Lower leg skin (tissue), 4 donors: ENCODE measurements at places on chromosomes 6 and 20. TPM values are rescaled to one million over a fixed set of nuclear protein-coding genes. Genes with fewer than 3 reads are reported as not detected.

DNA sequence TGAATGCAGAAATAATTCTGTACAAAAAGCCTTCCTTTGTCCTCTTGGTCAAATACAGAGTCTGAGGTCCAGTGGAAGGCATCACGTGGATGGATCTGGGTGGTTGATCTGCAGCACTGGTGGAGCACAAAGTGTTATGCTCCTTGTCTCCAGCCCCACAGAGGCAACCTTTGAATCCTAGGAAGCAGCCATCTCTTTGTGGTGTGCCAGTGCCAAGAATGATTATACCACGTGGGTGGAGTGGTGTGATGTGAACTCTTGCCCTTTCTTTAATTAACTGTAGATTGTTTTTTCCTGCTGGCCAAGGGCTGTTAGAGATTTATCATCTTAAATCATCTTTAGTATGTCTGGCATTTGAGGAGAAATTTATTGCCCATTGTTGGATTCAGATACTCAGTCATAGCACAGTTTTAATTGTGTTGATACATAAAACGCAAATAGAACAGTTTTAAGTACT lies 31.1 kb downstream of the NCOA7 start:
- no peak for DNase-seq

DNA sequence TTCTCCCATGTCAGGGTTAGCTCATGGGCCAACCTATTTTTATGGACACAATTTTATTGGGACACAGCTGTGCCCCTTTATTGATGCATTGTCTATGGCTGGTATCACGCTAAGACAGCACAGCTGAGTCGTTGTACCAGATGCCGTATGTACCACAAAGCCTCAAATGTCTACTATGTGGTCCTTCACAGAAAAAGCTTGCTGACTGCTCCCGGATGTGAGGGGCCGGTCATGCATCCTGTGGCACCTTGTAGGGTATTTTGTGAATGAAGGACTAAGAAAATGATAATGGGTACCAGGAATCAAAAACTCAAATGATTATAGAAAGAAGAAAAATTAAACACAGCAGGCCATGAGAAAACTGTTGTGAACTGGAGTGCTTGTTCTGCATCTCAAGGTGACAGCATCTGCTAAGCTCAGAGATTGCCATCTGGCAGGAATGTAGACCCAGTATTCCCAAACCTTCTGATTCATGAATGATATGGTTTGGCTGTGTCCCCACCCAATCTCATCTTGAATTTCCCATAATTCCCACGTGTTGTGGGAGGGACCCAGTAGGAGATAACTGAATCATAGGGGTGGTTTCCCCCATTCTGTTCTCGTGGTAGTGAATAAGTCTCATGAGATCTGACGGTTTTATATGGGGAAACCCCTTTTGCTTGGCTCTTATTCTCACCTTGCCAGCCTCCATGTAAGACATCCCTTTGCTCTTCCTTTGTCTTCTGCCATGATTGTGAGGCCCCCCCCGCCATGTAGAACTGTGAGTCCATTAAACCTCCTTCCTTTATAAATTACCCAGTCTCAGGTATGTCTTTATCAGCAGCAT lies 248.5 kb downstream of the TSHZ2 start:
- DNase-seq: no peak

- no peak for DNase-seq
These were observed 100.1 kb downstream of the EPB41L2 start for GRCh38 chr6:130962966-130963365.

DNA sequence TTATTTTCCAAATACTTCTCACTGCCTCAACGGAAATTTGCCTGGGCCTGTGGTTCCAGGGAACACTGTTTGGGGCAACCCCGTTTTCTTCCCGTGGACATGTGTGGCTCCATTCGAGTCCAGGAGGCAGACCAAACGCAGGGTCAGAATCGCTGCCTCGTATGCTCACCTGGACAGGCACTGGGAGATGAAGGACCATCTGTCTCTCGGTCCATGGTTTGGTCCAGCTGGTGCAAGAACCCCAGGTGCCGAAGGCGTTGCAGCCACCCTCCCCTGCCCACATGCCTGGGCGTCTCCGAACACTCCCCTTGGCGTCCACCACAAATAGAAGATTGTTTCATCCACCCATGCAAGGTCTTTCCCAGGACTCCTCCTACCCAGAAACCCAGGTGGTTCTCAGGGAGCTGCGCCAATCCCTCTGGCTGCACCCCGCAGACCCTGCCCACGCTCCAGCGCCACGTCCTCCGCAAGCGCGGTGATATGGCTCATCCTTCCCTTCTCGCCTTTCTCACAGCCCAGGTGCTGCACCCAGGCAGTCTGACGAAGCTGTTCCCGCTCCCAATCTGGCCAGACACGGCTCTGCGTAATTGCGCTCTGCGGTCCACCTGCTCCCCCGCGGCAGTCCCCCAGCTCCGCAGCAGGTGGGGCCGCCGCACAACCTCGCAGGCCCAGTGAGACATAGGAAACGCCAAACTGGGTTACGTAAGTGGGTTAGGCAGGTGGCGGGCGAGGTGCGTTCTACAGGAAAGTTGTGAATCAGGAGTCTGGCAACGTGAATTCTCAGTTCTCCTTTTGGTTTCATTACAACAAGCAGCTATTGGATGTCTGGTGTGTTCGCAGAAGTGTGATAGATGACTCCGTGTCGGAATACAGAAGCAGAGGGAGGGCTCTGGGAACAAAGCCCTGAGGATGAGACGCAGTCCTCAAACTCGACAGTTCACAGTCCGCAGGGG lies 146.2 kb upstream of the ECI2 start:
- peak; percentile 51 for DNase-seq

FAM162B gene
- total RNA-seq: 4.2 TPM

GRCh38 chr6:167665698-167666330 lies 160.9 kb upstream of the AFDN start:
- DNase-seq: no peak
